ENCODE measurements at places on chromosomes 3 and 15. TPM values are rescaled to one million over a fixed set of nuclear protein-coding genes. Genes with fewer than 3 reads are reported as not detected.

FSD2 gene
- polyA plus RNA-seq = 37.9 TPM

GRCh38 chr3:71244826-71245488, 338.6 kb downstream of the FOXP1 start:
- peak; percentile 53 for DNase-seq

GRCh38 chr15:35633677-35634076, 87.7 kb upstream of the DPH6 start:
- no peak for DNase-seq

- no peak for DNase-seq
Measured at GRCh38 chr3:25945836-25946235, 155.9 kb downstream of the OXSM start.

CATSPER2 gene
- 2.0 TPM for polyA plus RNA-seq

GRCh38 chr15:52360229-52361203, 64.9 kb upstream of the MYO5C start:
- no peak for DNase-seq

- DNase-seq = no peak
Measured at GRCh38 chr3:126121074-126121473, 37.1 kb upstream of the SLC41A3 start.

- no peak for DNase-seq
Measured at GRCh38 chr3:13616359-13616758, 67.4 kb downstream of the FBLN2 start.

- DNase-seq = no peak
Measured at GRCh38 chr3:112119962-112120836, 12.8 kb downstream of the GCSAM start.

- DNase-seq = no peak
Measured at GRCh38 chr15:98217356-98217755, 256.9 kb downstream of the ARRDC4 start.

CADPS gene
- polyA plus RNA-seq = 3.7 TPM

GRCh38 chr3:181725830-181726229, 14.1 kb downstream of the SOX2 start:
- peak; percentile 21 for DNase-seq

DNA sequence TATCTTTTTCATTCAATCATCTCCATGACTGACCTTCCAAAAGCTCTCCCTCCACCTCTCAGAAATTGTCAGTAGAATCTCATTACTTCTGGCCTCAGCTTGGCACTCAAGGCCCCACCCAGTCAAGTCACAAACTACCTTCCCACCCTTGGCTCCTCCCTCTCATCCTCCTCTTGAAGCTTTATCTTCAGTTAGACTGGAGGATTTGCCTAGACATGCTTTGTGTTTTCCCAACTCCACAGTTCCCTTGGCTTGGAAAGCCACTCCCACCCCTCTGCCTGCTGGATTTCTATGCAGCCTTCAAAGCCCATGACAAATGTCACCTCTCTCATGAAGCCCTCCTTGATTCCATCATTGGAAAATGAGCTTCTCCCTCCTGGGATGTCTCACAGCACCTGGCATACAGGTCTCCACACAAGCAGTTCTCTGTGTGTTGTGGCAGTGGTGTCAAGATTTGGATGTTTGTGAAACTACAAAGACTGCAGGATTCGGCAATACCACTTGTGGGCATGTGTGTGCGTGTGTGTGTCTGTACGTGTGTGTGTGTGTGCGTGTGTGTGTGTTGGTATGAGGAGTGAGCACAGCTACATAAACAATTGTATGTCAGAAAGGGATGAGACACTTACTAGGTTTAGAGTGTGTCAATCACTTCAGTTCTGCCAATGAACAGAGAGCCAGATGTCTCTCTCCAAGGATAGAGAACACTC, 45.3 kb upstream of the VPS8 start:
- no peak for DNase-seq

DNA sequence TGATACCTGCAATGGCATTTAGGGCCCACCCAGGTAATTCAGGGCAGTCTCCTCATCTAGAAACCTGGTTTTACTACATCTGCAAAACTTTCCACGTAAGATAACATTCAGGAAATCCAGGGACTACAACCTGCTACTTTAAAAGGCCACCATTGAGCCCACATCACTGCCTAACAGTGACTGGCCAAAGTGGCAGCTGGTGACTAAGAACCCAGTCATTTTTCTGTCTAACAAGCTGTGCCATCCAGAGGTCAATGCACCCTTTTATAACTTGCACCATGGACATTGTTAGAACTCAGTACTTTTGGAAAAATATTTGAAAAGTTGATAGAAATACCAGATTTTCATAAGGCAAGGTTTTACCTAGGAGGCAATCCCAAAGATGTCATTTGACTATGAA, 492.4 kb downstream of the OTOL1 start:
- DNase-seq = no peak

EBLN2 gene
- 4.9 TPM for polyA plus RNA-seq

NEK10 gene
- 4.9 TPM for polyA plus RNA-seq

DNA sequence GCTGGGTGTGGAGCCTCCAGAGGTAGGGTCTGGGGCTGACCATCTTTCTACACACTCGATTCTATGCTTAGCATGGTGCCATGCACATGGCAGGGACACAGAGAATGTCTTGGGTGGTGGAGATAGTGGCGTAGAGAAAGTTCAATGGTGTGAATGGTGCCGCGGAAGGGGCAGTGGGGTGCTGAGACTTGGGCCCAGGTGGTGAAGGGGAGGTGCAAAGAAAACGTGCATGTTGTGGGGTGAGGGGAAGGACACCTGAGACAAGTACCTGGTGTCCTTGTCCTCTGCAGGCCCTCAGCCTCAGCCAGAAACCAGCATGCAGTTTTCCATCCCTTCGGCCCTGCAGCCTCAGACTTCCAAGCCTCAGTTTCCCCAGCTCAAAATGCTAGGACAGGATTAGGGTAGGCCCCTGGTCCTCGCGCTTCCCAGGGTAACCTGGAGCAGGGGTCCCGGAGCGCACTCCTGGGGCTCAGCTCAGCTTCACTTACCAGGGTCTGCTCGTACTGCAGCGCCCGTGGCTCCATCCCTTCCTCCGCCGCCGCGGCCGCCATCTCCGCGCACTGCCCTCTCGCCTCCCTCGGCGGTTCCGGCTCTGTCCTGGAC, 375 bp downstream of the CLCN2 start:
- DNase-seq = no peak

CLDN18 gene
- polyA plus RNA-seq = 0.96 TPM

CD86 gene
- 3.2 TPM for polyA plus RNA-seq

- peak; percentile 90 for DNase-seq
Measured at GRCh38 chr15:63332367-63333124, 49.1 kb downstream of the CA12 start.

CORO2B gene
- 6.3 TPM for polyA plus RNA-seq

CYP8B1 gene
- 0.12 TPM for polyA plus RNA-seq

DNA sequence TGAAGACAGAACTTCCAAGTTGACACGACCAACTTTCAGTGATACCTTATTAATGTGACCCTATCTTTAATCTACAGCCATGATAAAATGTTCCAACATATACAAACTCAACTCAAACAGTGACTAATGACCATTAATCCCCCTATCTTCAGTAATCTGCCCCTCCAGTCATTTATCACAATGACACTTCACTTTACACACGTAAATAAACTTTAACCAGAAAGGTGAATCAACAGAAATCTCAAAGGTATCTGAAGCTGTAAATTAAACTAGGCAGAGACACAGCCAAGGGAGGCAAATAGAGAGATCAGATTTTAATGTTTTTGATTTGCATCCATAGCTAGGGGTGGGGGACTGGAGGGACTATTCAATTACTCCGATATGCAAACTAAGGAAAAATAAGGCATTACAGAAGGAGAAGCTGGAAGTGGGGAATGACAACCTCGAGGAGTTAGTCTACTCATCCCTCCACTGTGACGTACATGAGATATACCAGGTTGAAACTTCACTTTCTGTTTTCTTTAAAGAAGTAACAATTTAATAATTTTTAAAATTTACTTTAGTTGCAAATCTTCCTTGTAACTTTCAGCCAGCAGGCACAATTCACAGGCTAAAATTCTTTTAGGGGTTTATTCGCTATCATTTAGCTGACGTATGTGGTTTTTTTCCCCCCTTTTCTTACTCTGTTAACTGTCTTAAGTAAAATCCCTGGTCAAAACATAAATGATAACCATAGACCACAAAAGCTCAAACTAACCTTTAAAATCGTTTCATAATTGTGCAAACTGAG, 751.0 kb downstream of the ROBO1 start:
- DNase-seq = no peak

AMIGO3 gene
- polyA plus RNA-seq = 2.8 TPM

PLD1 gene
- 23.1 TPM for polyA plus RNA-seq

FGF7 gene
- 28.6 TPM for polyA plus RNA-seq

- no peak for DNase-seq
Measured at GRCh38 chr15:82538961-82539690, 1.1 kb downstream of the RPS17 start.

CRYGS gene
- 2.2 TPM for polyA plus RNA-seq

GRCh38 chr15:62454567-62455172, 289.6 kb upstream of the C2CD4B start:
- DNase-seq = no peak

DNA sequence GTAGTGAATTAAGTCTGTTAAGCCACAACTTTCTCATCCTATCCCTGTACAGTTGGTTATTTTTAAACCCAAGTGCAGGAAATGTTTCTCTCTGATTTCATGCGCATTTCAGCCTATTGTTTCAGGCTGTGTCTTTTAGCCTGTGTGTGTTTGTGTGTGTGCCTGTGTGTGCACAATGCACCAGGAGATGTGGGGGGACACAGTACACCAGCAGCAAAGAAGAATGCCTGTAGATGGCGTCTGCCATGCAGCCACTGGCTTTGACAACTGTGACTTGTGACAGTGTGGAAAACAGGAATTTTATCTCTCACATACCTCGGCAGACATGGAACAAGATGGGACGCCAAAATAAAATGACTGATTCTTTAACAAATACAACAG, 43.6 kb upstream of the PLXNA1 start:
- DNase-seq = peak; percentile 33

GRCh38 chr3:126851382-126851781, 131.5 kb upstream of the PLXNA1 start:
- DNase-seq = no peak

- no peak for DNase-seq
Measured at GRCh38 chr3:58341376-58341775, 8.7 kb downstream of the PXK start.

DNA sequence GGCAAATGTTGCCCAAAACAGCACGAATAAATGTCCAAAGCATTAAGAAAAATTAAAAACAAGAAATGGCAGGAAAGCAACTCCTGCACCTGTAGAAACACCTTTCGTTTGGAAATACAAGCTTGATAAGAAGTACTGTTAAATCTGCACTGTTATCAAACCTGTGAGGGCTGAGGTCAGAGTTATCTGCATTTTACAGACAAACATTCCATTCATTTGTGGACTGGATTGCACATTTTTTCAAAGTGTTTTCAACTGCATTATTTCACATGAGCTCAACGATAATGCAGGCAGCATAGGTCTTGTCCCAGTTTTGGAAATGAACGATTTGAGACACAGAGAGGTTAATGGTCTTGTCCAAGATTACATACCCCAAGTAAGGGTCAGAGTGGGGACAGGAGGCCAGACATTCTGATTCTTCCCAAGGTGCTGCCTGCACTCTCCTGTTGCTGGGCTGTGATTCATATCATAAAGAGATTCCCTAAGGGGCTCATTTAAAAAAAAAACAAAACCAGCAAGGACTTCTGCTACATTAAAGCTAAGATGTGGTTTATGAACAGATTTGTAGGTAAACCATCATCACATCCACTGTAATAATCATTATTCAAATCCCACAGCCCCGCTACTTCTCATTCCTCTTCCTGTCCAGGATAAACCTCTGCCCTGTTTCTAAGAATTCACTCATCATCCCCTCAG, 13.0 kb downstream of the GUCA1C start:
- no peak for DNase-seq

TLR9 gene
- 0.21 TPM for polyA plus RNA-seq

GRCh38 chr3:60399861-60400845, 851.1 kb downstream of the FHIT start:
- no peak for DNase-seq

- no peak for DNase-seq
Measured at GRCh38 chr3:150682279-150682678, 21.4 kb downstream of the ERICH6 start.

GRCh38 chr3:128278761-128279600, 125.7 kb downstream of the EEFSEC start:
- peak; percentile 87 for DNase-seq

DNA sequence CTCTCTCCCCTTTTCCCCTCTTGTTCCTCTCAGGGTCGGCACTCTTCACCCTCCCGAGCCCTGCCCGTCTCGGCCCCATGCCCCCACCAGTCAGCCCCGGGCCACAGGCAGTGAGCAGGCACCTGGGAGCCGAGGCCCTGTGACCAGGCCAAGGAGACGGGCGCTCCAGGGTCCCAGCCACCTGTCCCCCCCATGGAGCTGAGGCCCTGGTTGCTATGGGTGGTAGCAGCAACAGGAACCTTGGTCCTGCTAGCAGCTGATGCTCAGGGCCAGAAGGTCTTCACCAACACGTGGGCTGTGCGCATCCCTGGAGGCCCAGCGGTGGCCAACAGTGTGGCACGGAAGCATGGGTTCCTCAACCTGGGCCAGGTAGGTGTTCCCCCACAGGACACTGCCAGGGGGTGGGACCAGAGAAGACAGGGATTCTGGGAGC, 7.2 kb downstream of the FURIN start:
- DNase-seq = no peak

DNAJB8 gene
- not detected for polyA plus RNA-seq

- DNase-seq = no peak
Measured at GRCh38 chr3:97914388-97914787, 57.8 kb downstream of the RIOX2 start.

DNA sequence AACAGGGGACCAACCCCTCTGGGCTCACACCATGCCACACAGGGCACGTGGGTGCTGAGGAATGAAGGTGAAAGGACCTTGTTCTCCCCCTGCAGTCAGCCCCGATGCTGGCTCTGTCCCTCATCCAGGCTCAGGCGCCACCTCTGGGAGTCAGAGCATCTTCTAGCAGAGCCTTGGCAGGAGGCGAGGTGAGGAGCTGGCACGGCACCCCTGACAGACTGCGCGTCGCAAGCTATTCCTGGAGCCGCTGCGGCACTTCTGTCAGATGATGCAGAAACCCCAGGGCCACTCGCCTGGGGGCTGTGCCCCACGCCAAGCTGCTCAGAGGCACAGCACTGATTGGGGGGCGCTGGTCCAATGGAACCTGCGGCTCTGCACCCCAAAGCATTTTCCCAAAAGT, 62.0 kb downstream of the MGLL start:
- DNase-seq = no peak

MELTF gene
- polyA plus RNA-seq = 8.7 TPM

- no peak for DNase-seq
Measured at GRCh38 chr3:187183210-187183862, 13.9 kb upstream of the RTP1 start.

Data from muscle of back (tissue), 13 donors.